ENCODE measurements at places on chromosomes 3 and 15.

DNA sequence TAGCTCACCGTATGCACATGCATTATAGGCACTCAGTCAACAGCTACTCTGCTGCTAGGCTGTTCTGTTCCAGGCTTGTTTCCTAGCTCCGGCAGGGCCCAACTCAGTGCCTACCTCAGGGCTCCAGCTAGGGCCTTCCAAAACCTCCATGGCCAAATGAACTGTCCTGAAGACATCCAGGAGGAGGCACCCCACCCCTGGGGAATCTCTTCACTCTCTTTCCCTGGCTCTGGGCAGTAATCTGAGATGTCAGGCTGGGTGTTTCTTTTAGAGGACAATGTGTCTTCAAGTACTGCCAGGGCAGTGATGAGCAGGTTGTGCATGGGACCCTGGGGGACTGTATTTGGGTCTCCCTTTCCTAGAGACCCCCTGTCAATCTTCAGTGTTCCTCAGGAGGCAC, 38.3 kb upstream of the TPM1 start:
- DNase-seq, result no peak

GRCh38 chr3:23446301-23446700, 243.2 kb downstream of the UBE2E2 start:
- DNase-seq, result no peak

- DNase-seq, result no peak
Observed at GRCh38 chr3:14914779-14915117, 32.6 kb upstream of the NR2C2 start.

DNA sequence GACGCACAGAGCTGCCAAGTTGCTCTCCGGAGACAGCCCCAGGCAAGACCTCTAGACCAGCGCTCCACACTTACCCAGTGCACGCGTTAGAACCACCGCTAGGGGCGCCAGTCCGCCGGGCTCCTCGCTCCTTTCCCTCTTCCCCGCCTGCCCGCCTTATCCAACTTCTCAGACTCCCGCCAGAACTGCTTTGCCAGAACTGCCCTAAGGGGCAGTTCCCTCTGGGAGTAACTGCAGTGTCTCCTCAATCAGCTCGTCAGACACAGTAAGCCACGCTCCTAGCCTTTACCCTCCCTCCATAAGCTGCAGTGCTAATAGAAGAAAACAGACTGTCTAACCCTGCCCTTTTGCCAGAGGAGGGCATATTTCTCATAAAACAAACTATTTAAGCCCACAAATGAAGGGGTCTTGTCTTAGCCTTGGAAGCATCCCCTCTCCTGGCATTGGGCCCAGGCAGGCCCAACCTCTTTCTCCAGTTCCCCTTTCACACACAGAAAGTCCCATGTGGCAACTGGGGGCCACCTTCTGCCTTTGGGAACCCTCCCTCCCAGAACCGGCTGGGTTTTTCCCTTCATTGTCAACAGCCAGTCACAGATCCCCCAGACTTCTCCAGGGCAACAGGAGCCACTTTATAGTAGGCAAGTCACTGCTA, 3.7 kb downstream of the BMF start:
- peak; percentile 89 for DNase-seq
